ENCODE measurements at places on chromosomes 11 and 22.

GRCh38 chr11:117738246-117738957 lies 58.6 kb downstream of the DSCAML1 start:
- no peak for DNase-seq

- no peak for DNase-seq
Measured at GRCh38 chr22:17164392-17165024, 5.4 kb upstream of the HDHD5 start.

DNA sequence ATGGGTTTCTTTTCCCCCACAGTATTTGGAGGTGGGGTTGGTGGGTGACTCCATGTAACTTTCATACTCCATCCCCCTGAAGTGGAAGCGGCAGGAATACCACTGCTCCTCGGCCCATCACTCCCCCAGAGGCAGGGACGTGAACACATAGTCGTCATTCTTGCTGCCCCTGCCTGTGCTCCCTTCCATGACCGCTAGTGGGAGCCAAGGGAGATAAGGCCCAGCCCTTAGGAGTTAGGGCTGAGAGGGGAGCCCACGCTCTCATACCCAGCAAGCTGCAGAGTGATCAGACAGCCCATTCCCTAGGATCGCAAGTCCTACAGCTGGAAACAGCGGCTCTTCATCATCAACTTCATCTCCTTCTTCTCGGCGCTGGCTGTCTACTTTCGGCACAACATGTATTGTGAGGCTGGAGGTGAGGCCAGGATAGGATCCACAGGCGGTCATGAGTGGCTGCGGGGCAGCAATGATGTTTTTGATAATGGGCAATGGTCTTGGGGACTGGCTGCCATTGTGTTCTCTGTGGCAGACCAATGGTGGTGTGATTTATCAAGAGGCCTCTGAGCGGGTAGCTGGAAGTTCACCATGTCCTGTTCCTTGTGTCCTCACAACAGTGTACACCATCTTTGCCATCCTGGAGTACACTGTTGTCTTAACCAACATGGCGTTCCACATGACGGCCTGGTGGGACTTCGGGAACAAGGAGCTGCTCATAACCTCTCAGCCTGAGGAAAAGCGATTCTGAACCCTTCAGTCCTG lies 15.9 kb downstream of the RHOG start:
- DNase-seq = peak; percentile 82

DNA sequence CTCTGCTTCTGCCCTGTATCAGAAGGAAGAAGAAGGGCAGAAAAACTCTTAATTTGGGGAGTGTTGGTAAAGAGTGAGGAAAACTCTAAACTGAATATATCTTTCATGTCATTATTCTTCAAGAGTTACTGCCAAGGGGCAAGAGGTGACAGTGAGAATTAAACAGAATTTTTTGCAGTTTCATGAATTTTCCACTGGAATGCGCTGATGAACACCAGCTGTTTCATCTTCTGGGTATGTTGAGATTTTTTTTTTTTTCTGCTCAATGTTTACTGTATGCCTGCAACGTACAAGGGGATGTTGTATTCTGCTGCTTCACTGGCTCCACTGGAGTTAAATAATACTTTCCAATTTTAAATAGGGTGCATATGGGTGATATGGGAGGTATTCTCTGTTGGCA lies 117.8 kb downstream of the FAM76B start:
- DNase-seq = no peak

GRCh38 chr11:75762885-75763284 lies 5.7 kb upstream of the DGAT2 start:
- no peak for DNase-seq

All from germinal center (tissue), 1 donor.